Stimulated activated naive CD4-positive, alpha-beta T cell treated with Interleukin-2 at 50 U/mL for 16 hours (primary cell): ENCODE measurements at places on chromosomes 7 and 10.

GRCh38 chr10:1509011-1509530 lies 228.3 kb downstream of the ADARB2 start:
- DNase-seq = no peak

DNA sequence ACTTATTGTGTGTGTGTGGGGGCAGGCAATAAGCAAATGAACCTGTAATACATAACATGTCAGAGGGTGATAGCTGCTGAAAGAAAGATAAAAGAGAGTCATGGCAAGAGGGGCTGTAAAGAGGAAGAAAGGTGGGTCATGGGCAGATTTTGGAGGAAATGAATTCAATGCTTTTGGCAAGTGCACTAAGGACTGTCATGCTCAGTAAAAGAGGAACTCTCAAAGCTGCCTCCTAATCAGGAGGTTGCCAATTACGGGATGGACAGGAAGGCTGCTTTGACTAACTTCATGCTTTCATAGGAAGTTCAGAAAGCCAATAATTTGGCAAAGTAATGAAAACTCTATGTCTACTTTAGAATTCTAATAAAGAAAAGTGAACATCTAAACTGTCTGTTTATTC lies 401.2 kb downstream of the SH2D4B start:
- DNase-seq = no peak

GRCh38 chr7:75727881-75728593 lies 10.7 kb downstream of the HIP1 start:
- DNase-seq = no peak

GRCh38 chr10:30581779-30582380 lies 47.7 kb downstream of the LYZL2 start:
- no peak for DNase-seq

DNA sequence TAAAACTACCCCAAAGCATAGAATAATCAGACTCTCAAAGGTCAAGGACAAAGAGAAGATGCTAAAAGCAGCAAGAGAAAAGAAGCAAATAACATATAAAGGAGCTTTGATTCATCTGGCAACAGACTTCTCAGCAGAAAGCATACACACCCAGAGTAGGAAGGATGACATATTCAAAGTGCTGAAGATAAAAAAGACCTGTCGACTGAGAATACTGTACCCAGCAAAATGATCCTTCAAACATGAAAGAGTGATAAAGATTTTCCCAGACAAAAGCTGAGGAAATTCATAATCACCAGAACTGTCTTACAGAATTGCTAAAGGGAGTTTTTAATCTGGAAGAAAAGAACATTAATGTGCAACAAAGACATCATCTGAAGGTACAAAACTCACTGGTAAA lies 14.9 kb downstream of the KCNK18 start:
- DNase-seq = no peak
